Epithelial cell of esophagus (primary cell): ENCODE measurements at places on chromosomes 12 and 14.

DNA sequence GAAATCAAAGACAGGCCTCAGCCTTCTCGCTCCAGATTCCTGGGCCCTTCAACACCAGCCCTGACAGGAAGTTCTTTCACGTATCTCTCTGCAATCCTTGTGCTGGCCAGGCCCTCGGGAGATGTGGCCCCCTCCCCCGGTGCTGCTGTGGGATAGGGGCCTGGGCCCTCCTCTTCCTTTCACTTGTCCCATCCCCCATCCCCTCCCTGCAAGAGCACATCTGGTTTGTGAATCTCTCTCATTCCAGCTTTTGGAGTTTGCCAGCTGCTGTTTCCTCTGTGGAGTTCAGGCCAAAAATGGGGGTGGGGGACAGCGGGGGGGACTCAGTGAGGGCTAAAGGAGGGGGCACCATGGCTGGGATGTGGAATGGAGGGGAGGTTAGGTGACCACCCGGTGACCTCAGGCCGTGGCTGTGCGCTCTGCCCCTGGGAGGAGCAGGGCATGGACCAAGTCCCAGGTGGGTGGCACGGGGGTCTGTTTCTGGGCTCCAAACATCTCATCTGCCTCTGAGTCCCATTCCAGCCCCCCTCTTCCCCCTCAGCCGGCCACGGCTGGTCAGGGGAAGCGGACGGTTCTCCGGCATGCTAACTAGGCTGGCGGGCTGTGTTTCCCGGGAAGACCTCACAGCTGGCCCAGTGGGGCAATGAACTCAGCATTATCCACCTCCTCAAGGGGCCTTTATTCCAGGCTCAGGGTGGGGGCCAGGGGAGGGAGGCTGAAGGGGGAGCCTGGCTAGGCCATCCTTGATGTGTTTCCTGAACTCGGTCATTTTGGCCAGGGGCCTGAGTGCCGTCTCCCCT is 7.4 kb downstream of the LRP1 start:
- no peak for DNase-seq

DNA sequence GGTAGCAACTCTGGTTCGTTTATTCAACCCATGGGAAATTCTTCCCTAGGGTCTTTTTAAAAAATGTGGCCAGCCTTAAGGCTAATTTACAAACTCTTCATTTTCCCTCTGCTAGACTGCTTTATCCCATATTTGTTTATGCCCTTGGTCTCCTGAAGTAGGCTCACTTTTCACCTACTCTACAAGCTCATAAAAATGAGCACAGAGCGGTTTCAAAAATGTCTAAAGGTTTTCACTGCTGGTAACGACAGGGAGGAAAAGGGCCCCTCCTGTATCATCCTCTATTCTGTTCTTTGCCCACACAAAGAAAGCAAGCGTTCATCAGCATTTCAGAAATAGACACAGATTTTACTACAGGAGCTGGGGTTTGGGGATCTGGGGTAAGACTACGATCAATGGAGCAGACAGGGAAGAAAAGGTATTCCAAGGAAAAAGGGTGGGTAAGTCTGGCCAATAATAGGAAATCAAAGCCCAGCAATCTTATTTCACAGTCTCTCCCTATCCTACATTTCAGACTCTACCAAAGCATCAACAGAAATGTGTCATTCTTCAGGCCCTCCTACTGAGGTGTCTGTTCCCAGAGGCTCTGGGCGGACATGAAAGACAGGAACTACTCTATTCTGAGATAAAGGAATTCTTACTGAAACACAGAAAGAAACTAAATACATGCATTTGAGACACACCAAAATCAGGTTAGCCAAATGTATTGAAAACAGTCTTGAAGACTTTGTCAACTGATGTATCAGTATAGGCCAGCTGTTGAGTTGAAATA is 86.4 kb downstream of the SPPL3 start:
- no peak for DNase-seq

- DNase-seq: no peak
Measured at GRCh38 chr14:77055306-77055705, 26.8 kb upstream of the IRF2BPL start.

DNA sequence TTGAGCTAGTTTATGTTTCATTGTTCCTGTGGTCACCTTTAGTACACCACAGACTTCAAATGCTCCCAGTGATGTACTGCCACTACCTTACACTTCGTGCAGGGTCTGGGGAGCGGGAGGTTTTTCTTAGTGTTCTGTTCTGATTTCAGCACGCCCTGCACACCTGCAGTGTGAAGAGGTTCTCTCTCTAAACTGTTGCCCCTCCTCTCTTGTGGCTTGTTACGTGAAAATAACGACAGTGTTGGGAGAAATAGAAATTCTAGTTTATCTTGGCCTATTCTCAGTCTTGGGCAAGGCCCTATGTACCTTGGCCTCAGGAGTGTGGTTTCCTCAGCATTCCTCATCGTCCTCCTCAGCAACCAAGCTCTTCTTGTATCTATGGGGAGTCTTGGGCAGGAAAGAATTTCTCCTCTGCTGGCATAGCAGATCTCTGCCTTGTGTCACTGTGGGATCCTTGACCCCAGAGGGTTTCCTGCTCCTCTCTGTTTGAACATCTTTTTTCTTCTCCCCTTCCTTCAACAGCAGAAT is 48.6 kb downstream of the EIF2S3B start:
- DNase-seq: no peak

DNA sequence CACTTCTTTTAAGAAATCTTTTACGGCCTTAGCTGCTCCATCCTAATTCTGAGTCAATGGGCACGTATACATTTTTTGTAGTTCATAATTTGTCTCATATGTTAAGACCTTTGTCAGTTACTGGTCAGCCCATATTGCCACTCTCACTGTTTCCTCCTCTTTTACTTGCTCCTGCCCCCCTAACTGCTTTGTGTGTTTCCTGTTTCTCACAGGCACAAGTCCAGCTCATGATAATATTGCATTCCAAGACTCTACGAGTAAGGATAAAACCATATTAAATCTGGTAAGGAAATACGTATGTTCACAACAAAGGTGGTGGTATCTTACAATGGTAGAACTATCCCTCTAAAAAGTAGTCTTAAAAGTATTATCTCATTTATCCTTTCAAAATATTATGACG is 111.7 kb downstream of the DNAI7 start:
- no peak for DNase-seq

- no peak for DNase-seq
Measured at GRCh38 chr14:62445570-62445969, 599.7 kb downstream of the KCNH5 start.

DNA sequence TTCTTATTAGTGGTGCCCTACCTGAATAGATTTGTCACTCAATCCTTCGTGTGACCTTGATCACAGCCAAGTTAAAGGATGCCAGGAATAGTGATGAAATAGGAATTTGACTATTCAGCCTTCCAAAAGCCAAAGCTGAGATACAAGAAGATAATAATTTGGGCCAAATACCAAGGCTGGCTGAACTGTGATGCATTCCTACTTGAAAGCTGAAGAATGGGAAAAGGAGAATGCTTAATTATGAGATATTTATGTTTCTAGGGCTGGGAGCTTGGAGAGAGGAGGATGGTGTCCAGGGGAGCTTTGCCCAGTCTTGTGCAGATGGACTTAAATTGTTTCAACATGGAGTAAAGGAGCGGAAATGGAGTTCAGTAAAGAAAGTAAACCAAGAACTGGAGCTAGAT is 5.2 kb downstream of the RNASE7 start:
- DNase-seq: no peak

- DNase-seq: no peak
Measured at GRCh38 chr14:71713451-71713850, 218.8 kb upstream of the RGS6 start.

- DNase-seq: no peak
Measured at GRCh38 chr12:114746297-114747011, 62.5 kb upstream of the TBX3 start.

GRCh38 chr14:36520601-36521525 is 831 bp upstream of the NKX2-1 start:
- DNase-seq: peak; percentile 53

DNA sequence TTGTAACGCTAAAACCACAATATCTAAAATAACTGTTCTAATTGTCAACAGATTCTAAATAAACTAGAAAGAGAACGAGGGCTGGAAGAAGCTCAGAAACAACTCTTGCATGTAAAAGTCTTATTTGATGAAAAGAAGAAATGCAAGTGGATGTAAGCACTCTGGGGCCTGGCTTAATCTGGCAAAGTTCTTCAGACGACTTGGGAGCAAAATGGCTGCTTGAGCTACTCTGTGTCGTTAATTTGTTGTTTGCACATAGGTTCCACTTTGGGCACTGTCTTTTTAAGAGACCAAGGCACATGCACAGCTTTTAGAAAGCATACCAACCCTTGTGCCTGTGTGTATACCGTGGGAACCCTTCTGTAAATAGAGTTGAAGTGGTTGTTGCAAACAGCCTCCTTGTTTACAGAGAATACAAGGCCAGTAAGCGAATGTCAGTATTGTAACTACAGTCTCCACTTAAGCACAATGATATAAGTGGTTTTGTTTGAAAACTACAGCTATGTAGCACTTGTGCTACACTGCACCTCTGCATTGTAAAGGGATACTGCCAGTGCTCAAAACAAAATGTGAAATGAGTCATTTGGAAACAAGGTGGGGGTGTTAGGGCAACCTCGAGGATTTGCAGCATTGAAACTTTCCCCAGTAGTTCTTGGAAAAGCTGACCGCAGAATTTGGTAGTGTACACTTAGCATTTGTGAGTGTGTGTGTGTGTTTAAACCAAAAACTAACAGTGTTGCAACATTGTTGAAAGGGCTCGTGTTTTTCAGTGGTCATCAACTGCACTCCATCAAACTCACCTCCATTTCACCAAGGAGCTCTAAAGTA is 154.3 kb downstream of the CEP83 start:
- no peak for DNase-seq

DNA sequence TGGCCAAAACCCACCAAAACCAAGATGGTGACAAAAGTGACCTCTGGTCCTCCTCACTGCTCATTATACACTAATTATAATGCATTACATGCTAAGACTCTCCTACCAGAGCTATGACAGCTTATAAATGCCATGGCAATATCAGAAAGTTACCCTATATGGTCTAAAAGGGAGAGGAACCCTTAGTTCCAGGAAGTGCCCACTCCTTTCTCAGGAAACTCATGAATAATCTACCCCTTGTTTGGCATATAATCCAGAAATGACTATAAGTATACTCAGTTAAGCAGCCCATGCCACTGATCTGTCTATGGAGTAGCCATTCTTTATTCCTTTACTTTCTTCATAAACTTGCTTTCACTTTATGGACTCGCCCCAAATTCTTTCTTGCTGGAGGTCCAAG is 43.0 kb upstream of the FUT8 start:
- no peak for DNase-seq

DNA sequence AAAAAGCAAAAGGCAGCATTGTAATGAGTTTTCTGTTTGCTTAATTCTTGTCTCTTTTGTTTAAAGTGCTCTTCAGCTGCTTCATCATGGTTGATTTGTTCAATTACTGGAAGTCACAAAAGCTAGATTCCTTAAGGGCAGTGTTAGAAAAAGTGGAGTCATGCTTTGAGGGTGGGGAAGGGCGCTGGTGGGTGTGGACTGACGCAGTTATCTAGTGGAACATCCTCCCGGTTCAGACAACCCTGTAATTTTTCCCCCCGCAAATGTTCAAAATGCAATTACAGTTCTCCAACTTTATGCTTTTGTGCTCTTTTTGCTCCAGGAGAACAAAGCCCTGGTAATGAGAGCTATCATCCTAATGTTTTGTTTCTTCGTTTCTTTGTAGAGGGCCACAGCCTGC is 2.1 kb downstream of the AKAP6 start:
- DNase-seq: peak; percentile 36

DNA sequence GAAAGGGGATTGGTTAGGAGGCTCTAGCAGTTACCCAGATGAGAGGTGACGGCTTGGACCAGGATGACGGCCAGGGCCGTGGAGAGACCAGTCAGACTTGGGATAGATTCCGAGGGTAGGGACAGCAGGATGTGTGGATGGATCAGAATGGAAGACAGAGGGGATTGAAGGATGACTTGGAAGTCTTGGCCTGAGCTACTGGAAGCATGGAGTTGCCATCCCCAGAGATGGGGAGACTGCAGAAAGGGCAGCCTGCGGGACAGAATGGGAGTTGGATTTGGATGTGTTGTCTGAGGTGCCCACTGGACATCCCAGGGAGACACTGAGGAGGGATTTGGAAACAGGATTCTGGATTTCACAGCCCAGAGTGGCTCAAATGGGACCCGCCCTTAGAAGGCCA is 102.3 kb downstream of the CALM1 start:
- no peak for DNase-seq

DNA sequence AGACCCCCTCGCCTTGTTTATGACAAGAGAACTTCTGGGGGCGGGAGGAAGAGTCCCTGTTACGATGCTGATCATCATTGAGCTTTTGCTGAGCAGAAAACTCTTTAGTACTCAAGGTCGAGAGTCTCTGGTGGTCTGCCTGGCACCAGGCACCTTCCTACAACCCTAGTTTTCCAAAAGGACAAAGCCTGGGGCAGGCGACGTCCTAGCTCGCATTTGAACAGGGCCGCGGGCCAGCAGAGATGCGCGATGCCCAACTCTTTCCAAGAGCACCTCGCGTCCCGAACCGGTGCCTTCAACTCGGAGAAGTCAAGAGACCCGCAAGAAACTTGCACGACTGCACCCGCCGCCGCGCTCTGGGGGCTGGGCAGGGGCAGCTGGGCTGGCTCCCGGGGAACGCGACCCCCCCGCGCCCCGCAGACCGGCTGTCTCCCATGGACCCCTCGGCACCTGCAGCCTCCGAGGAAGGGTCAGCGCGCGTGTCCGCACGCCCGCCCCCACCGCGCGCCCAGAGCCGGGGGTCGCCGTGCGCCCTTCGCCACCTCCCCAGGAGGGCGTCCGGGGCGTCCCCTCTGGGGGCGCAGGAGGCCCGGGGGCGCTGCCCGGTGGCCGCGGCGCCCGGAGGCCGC is 377 bp upstream of the BCL7A start:
- peak; percentile 36 for DNase-seq

GRCh38 chr14:65910108-65910786 is 497.7 kb downstream of the FUT8 start:
- DNase-seq: peak; percentile 40

DNA sequence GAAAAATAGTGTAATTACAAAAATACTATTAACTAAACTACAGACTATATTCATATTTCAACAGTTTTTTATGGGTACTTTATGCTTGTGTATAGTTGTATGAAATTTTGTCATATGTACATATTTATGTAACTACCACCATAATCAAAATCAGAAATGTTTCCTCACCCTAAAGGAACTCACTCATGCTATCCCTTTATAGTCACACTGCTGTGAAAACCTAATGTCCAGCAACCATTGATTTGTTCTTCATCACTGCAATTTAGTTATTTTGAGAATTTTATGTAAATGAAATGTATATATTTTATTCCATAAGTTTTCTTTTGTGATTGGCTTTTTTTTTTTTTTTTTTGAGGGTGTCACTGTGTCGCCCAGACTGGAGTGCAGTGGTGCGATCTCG is 278.9 kb upstream of the SLC16A7 start:
- DNase-seq: no peak

- peak; percentile 94 for DNase-seq
Measured at GRCh38 chr12:92551853-92552397, 150.9 kb upstream of the PLEKHG7 start.

- DNase-seq: peak; percentile 40
Measured at GRCh38 chr14:100400115-100400514, 77.0 kb downstream of the SLC25A47 start.

- DNase-seq: no peak
Measured at GRCh38 chr14:68397822-68398221, 395.0 kb downstream of the ZFP36L1 start.

- DNase-seq: no peak
Measured at GRCh38 chr12:131378176-131378842, 332.6 kb upstream of the SFSWAP start.
